SK-MEL-5 (cell line): ENCODE measurements at places on chromosomes 11 and 22.

GRCh38 chr22:29788339-29789279 is 21.4 kb downstream of the UQCR10 start:
- no peak for DNase-seq

DNA sequence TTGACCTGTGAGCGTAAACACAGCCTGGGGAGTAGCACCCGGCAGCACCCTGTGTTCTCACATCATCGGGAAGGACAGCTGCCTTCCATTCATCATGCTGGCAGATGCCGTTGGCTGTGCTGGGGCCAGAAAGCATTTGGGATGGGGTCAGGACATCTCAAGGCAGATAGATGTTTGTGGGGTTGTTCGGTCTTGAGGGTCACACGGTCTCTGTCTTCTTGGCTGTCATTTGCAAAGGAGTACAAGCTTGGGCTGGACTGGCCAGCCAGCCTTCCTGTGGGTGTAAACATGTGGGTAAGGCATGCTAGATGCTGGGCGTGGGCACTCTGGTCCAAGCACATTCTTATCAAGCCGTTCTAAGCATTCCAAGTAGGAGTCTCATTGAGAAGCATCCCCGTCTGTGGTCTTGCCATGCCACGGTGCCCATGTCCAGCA is 81.4 kb downstream of the TBC1D22A start:
- no peak for DNase-seq

- no peak for DNase-seq
Observed at GRCh38 chr11:130614591-130614990, 166.1 kb downstream of the ADAMTS15 start.

GRCh38 chr11:6152126-6152525 is 18.0 kb downstream of the OR52B2 start:
- no peak for DNase-seq

DNA sequence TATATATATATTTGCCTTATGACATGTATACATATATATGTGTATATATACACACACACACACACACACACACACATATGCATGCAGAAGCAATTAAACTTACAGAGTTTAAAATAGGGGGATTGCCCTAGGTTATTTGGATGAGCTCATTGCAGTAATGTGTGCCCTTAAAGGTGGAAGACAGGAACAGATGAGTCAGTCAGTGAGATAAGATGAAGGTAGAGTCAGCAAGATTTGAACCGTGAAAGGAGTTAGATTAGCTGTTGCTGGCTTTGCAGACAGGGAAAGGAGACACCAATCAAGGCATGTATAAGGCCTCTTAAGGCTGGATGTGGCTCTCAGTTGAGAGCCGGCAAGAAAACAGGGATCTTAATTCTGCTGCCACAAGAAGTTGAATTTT is 902.4 kb upstream of the RAG2 start:
- DNase-seq = no peak

GRCh38 chr11:58330861-58331260 is 28.0 kb downstream of the OR5B17 start:
- no peak for DNase-seq

DNA sequence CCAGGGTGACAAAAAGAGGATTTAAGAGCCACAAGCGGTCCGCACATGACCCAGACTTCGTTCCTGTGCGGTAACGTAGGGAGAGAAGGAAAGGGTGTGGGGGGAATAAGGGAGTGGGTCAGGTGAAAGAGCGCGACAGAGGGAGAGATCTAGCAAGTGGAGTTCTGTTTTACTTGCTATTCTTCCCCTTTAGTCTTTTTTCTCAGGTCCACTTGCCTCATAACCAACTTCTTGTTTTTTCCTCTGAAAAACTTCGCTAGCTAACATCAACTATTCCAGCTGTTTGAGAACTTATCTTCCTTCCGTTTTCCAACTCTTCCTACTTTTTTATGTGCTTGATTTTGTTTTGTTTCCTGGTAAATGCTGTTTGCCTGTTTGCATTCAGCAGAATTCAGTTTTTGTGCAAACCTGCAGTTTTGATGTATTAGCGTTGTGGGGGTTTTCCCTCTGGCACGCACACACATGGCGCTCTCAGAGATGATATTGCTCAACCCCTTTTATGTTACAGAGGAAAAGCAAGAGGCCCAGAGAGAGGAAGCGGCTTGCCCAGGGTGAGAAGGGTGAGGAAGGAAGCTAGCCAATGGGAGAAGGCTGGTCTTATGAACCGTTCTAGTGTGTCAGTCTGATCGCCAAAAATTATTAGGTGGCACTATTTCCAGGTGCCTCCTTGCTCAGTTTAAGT is 592 bp upstream of the CTSC start:
- DNase-seq = peak; percentile 77

DNA sequence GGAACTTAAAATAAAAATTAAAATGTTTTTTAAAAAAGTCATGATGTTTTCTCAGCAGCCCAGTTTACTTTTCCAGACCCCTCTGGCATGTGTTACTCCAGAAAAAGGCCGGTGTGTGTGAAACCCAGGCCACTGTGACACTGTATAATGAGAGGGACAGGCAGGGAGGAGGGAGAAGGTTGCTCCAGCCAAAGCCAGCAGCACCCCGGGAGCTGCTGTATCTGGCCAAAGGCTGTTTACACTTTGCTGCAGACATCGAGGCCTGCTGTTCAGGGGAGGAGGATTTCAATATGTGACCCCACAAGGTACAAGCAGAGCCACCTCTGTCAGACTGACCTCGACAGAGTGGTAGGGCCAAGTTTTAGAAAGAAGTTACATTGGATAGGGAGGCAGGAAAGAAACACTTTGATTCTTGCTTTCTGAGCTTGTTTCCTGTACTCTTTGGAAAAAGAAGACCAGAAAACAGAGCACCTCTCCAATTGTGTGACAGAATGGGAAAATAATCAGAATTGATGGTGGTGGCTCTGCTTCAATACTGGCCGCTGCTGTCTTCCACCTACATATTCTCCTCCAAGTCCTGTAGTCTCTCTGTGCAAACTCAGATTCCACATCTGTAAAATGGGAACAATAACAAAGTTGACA is 41.0 kb upstream of the CD44 start:
- no peak for DNase-seq

DNA sequence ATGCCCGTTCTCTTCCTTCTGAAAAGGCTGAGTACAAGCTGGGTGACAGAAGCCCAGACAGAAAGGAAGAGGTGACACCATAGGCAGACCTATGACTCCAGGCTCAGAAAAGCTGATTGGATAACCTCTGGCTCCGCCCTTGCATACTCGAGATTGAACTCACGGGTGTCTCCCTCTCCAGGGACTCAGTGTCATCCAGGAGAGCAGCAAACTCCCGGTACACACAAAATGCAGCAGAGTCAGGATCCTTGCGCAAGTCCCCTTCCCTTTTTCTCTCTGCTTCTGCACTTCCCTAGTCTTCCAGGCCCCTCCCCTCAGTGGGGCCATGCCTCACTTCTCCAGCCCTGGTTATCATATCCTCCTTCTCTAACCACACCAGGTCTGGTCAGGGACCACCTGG is 9.8 kb downstream of the SCN4B start:
- no peak for DNase-seq
